Caudate nucleus (tissue), 63 donors: ENCODE measurements at places on chromosomes 13 and 19.

DNA sequence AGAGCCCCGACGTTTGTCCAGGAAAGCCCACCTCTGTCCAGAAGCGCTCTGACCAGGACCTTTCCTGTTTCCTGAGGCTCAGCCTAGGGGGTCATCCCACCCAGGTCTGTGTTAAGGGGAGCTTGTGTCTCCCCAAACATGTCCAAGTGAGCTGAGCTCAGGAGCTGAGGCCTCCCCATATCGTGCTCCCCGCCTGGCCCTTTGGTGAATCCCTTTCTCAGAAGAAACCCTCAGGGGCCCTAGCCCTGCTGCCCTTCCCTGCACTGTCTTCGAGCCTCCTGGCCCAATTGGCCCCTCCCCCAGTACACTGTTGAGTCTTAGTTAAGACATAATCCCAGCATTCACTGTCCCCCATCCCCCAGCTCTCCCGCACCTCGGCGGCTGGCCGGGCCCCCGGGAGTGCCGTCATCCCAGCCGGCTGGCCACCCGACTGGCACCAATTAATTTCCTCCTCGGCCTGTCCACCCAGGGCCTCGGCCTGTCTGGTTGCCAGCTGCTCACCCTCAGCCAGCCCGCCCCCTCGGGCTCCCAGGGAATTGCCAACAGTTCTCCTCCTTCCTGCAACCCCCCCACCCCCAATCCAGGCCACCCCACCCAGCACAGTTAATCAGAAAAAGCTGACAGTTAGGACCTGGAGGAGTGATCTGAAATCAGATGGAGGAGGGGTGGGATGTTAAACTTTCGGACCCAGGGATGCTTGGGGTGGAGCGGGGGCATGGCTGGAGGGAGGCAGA is 13.6 kb downstream of the IER2 start:
- DNase-seq, result no peak

- DNase-seq, result no peak
Measured at GRCh38 chr19:44894052-44894400, 3.0 kb downstream of the TOMM40 start.

GRCh38 chr13:109110159-109110558 is 480.7 kb downstream of the MYO16 start:
- no peak for DNase-seq

DNA sequence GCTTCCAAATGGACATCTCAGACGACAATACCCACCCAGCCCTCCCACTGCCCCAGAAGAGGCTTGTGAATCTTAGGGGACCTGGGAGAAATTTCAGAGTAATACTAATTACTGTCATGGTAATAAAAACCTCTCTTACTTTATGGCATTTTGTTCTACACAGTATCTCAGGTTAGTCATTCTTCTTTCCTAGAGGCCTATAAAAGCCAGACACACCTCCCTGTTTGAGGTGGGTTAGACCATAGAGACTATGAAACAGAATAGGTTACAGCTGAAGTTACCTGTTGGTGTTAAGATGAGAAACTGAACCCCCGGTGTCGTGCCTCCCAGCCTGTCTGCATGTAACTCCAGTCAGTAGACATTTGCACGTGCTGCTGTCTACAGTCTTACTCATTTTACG is 113.9 kb downstream of the SLC7A1 start:
- no peak for DNase-seq

DNA sequence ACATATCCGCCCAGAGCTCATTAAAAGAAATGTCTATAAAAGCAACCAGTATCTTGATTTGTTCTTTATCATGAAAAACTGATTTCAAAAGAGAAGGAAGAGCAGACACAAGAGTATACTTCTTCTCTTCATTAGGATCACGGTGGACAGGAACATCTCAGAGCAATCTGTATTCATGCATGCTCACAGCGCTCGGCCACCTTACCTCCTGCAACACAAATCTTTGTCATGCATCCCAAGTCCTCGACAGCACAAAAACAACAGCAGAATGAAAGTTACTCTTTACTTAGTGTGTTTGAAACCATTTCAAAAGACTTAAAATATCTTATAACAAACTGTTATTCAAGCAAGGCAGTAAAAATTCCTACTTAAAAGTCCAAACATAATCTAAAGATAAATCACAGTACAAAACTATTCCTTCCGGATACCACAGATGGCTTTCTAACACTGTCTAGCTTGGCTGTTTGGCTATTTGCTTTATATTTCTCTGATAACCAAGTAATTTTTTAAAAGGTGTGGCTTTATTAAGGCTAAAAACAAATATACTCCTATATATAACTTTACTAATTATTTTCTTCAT is 174.5 kb downstream of the TBC1D4 start:
- DNase-seq, result no peak

DNA sequence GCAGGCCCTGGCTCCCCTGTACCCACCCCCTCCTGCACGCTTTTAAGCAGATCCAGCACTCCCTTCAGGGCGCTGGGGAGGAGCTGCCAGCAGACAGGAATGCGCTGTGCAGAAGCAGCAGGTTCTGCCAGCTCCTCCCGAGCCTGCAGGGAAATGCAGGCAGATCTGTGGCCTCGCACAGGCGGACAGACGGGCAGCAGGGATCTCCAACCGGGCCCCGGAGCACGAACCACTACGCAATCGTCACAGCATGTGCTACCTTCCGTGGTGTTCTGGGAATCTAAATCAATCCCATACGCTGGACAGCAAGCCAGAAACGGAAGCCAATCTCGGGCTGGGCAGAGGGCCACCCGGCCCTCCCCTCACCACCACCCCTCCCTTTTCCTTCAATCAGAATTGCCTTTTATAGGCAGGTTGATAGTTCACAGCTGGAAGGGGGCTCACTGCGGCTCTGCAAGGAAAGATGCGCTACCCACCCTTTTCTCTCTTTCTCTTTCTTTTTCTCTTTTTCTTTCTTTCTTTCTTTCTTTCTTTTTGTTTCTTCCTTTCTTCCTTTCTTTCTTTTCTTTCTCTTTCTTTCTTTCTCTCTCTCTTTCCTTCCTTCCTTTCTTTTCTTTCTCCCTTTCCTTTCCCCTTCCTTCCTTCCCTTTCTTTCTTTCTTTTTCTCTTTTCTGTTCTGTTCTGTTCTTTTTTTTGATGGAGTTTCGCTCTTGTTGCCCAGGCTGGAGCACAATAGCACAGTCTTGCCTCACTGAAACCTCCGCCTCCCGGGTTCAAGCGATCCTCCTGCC is 99.9 kb downstream of the GNG7 start:
- DNase-seq, result peak; percentile 46

DNA sequence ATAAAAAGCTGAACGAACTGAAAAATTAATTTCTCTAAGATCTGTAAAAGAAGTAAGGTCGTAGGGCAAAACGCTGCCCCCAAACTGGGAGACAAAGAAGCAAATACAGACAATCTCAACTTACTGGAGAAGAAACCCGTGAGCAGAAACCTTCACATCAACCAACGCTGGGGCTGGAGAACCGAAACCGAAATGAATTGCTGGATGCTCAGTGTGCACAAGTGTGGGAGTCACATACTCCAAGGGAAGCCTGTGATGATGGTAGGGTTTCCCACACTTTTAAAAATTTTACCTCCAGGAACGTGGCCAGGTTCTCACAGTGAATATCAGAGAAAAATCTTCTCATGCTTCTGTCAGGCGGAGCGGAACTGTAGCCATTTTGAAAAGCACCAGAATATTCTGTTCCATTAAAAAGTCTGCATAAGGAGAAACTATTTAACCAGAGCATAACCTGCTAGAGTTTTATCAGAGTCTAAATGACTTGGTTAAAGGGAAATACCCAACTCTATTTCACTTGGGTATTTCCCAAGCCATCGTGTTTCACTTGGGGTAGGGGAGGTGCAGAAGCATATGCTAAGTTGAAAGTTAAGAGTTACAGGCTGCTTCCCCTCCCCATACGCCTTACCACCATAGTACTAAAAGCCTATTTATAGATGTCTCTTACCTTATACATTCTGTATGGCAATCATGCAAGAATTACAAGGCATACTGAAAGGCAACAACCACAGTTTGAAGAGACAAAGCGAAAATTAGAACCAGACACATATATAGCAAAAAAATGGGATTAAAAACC is 110.5 kb upstream of the SLITRK1 start:
- no peak for DNase-seq

- DNase-seq, result no peak
Measured at GRCh38 chr13:30965380-30965779, 32.9 kb downstream of the TEX26 start.

GRCh38 chr13:111275995-111276618 is 44.3 kb upstream of the TEX29 start:
- no peak for DNase-seq

DNA sequence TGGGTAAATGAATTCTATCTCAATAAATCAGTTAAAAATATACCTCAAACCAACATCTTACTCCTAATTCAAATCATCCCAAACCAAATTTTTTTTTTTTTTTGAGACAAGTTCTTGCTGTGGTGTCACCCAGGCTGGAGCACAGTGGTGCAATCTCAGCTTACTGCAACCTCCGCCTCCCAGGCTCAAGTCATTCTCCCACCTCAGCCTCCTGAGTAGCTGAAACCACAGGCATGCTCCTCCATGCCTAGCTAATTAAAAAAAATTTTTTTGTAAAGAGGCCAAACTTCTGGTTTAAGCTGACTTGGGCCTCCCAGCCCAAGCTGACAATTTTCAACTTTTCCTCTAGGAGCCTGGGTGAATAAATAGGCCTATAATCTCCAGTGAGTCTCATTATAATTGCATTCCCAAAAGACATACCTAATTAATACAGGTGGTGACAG is 22.1 kb upstream of the OLFM2 start:
- DNase-seq, result no peak

GRCh38 chr13:106566641-106567473 is 1.1 kb downstream of the ARGLU1 start:
- peak; percentile 35 for DNase-seq

- no peak for DNase-seq
Measured at GRCh38 chr19:2287585-2288337, 5.8 kb upstream of the PEAK3 start.

- no peak for DNase-seq
Measured at GRCh38 chr19:1908364-1908678, 3.1 kb downstream of the ADAT3 start.

GRCh38 chr19:50553134-50553703 is 15.0 kb downstream of the LRRC4B start:
- no peak for DNase-seq

DNA sequence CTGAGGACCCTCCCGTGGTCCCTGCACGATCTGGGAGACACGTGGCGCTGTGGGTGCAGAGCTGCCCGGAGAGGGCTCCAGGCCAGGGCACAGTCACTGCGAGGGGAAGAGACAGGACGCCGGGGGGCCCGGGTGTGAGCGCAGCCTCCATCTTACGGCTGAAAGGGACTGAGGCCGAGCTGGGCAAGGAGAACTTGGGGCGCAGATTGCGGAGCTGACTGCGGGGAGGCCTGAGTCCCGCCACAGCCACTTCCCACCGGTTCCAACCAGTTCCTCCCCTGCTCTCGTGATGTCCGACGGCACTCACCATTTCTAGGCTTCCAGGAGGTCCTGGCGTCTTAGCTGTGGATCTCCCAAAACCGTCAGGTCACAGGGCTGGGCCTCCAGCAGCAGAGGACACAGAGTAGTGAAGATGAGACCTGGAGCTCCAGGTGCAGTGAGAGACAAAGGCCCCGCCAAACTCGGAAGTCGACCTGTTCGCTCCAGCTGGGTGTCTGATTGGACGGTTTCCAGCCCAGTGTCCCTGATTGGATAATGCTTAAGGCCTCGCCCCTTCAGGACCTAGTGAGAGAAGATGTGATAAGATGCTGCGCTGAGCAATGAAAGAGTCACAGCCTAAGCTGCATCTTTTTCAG is 4.8 kb upstream of the ZNF253 start:
- no peak for DNase-seq

- DNase-seq, result no peak
Measured at GRCh38 chr13:21106089-21106488, 44.7 kb upstream of the LATS2 start.

DNA sequence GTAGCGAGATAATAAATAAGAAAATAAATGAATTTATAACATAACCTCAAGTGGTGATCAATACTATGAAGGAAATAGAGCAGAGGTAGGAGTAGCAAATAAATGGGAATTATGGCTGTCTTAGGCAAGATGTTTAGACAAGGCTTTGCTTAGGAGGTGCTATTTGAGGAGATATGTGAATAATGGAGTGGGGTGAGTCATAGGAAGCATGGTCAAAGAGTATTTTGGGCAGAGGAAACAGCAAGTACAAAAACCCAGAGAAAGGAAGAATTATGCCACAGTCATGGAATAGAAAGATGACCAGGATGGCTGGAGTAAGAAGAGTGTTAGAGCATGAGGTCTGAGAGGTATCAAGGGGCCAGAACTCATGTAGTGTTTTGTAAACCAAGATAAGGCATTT is 33.6 kb upstream of the LPAR6 start:
- DNase-seq, result no peak

GRCh38 chr13:30216111-30216510 is 91.2 kb downstream of the KATNAL1 start:
- DNase-seq, result no peak

- no peak for DNase-seq
Measured at GRCh38 chr19:21900401-21900800, 64.4 kb upstream of the ZNF43 start.

DNA sequence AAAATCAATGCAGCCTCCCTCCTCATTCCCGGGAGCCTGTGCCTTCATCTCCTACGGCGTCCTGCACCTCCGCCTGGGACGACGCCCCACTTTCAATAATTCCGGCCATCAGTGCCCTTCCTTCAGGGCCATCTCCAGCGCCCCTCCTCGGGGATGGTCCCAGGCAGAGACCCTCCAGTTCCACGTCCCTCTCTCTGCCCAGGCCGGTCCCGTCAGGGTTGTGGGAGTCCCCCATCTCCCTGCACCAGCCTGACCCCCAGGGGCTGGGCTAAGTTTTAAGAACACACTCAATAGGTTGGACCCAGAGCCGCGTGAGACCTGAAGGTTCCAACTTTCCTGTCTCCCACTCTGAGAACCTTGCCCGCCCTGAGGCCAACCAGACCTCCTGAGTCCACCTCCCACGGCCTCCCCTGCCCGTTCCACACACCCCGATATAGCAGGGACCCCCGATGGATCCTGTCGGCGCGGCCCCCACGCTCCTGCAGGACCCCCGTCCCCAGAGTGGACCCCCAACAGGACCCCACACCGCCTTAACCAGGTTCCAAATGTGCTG is 646 bp downstream of the TMEM161A start:
- DNase-seq, result no peak

DNA sequence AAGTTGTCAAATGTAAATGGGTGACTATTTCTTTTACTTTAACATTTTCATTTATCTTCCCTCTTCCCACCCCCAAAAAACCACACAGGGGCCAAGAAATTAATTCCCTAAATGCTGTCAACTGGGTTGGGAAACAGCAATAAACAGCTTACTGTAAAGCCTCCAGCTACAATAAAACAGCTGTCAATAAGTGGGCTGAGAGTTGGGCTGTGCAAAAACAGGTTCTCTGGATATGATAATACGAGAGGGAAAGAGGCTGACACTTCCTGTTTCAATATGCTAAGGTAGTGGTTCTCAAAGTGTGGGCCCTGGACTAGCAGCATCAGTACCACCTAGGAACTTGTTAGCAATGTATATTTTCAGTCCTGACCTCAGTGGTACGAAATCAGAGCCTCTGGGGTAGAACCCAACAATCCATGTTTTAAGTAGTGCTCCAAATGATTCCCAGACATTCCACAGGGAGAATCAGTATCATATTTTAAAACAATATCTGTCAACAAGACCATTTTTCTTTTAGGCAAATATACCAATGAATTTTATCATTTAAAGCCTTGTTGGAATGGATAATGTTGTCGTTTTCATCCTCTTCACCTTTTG is 8.4 kb downstream of the PCDH9 start:
- no peak for DNase-seq
